Esophagus squamous epithelium (tissue), 5 donors: ENCODE measurements at places on chromosomes 2 and 18. TPM values are rescaled to one million over a fixed set of nuclear protein-coding genes. Genes with fewer than 3 reads are reported as not detected.

FEV gene
- total RNA-seq: 2.1 TPM

STEAP3 gene
- total RNA-seq: 27.4 TPM

GPR35 gene
- 1.1 TPM for total RNA-seq

MOCOS gene
- 4.4 TPM for total RNA-seq

RAB31 gene
- 76.0 TPM for total RNA-seq

IL36G gene
- total RNA-seq: not detected

TUBB8B gene
- total RNA-seq: not detected

TUBA4A gene
- 258 TPM for total RNA-seq

IL1A gene
- total RNA-seq: 3.3 TPM

PIEZO2 gene
- 7.4 TPM for total RNA-seq

GBX2 gene
- total RNA-seq: not detected

WNT10A gene
- total RNA-seq: 19.1 TPM

ASXL2 gene
- 17.5 TPM for total RNA-seq

FBXO15 gene
- 0.32 TPM for total RNA-seq

ACKR3 gene
- total RNA-seq: 29.5 TPM

CIB4 gene
- 0.57 TPM for total RNA-seq

ACVR1 gene
- total RNA-seq: 18.7 TPM

ZNF519 gene
- total RNA-seq: 15.4 TPM

ELOA2 gene
- not detected for total RNA-seq

PARD3B gene
- total RNA-seq: 4.4 TPM

MC2R gene
- total RNA-seq: not detected

RGPD8 gene
- total RNA-seq: 17.7 TPM

DNA sequence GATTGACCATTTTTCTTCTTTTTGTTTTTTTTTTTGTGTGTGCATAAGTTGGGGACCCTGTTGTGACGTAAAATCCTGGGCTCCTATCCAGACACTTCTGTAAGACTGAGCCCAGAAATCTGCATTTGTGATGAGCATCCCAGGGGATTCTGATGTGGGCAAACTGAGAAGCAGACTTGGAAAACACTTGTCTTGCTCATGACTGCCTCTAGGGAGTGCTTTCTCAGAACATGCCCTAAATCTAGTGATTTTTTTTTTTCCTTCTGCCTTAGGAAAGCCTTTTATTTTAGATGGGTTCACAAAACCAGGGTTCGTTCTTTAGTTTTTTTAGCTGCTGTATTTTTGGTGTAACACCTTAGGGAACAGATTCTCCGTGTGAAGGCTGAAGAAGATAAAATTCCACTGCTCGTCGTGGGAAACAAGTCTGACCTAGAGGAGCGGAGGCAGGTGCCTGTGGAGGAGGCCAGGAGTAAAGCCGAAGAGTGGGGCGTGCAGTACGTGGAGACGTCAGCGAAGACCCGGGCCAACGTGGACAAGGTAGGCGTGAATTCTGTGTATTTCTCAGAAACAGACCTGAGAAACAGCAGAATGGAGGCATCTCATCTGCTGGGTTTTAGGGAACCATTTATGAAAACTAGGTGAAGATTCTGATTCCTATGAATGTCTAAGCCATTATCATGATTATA, 36.7 kb downstream of the RALB start:
- DNase-seq: no peak

DNA sequence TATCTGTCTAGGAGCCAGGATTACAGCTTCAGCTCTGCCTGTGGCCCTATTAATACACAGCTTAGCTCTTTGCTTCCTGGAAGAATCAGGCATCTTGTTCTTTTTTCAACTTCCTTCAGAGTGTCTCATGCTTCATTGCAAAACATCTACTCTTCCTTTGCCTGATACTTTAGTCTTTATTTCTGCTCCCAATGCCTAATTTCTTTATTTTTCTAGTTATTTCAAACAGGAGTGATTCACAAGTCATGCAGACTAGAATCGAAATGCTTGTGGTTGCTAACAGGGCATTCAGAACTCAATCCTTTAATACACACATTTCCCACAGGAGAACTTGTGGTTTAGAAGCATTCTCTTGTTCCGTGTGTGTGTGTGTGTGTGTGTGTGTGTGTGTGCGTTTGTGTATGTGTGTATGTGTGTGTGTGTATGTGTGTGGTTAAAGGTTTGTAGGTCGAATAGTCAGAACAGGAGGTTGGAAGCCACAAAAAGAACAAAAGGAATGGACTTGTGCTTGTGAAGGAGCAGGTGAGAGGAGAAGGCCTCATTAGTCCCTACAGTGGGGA, 28.3 kb upstream of the INSIG2 start:
- no peak for DNase-seq

DNA sequence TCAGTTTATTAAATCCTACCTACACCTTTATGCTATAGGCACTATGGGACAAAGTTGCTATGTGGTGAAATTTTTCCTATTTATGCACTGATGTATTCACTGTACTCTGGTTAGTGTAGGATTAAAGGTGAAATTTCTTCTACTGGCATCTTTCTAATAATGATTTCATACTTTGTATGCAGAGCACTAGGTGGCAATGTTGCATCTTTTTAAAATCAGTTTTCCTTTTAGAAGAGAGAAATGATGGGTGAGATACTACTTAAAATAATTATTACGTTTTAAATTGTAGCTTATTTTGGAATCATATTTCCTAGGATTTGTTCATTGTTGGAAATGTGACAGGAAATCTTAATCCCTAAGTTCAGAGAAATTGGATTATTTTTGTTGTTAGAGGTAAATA, 150.9 kb downstream of the CD8B2 start:
- DNase-seq: no peak

GRCh38 chr2:160826496-160826895, 332.9 kb upstream of the RBMS1 start:
- DNase-seq: no peak

GRCh38 chr18:8559612-8560186, 49.5 kb upstream of the RAB12 start:
- DNase-seq: no peak

- no peak for DNase-seq
Measured at GRCh38 chr2:41791523-41791922, 256.3 kb upstream of the PKDCC start.

DNA sequence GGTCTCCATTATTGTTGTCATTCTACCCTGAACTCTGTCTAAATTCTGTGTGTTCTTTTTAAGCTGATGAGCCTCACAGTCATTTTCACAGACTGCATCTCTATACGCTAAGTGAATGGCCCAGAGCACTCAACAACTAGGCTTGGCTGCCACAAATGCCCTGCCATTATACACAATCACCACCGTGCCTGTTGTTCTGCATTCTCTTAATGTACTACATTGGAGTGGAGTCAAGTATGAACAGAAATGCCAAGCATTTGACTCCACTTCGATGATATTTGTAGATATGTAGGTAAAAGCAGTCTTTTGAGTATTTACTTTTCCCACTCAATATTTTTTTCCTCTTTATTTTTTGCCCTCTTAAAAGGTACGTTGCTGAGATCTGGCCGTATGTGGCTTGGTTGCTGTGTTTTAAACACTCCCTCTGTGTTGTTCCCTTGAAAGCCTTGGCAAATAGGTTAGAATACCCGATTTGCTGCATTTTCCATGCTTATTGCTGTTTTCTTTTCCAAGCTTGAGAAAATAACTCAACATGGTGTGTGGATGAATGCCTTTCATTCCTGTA, 36.2 kb upstream of the TMEFF2 start:
- no peak for DNase-seq

DNA sequence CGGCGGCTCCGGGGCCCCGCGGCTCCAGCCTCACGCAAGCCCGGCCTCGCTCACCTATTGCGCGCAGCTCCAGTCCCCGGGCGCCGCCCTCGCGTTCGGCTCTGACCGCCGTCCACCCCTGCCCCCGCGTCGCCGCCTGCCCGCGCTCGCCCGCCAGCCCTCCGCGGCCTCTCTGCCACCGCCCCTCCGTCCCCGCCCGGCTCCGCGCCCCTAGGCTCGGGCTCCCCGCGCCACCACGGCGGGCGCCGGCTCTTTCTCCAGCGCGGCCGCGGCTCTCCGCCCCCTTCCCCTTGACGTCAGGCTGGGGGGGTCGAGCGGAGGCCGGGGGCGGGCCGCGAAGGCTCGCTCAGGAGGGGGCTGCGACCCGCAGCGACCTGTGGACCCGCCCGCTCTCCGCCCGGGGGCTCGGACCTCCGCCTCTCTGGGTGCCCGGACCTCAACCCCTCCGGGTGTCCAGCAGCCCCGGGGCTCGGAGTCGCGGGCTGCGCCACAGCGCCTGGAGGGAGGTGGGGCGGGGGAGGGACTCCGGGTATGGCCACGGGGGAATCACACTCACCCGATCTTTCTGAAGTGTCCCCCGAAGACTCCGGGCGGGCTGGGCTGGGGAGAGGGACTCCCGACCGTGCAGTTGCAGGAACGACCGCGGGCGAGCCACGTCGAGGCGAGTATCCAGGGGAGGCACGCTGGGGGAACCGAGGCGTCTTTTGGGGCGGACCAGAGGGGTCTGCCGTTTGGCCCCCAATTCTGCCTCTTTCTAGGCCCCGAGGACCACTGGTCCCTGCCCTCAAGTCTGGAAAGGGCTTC, at the start of gene SEMA4C:
Gene SEMA4C, minus strand, starts transcription at position 259 of the 804 bp plus-strand sequence. CDS start 2,194 bp downstream, outside the sequence.
- no peak for DNase-seq

GRCh38 chr2:105510761-105511528, 112.1 kb upstream of the FHL2 start:
- DNase-seq: no peak

- no peak for DNase-seq
Measured at GRCh38 chr2:161172901-161173540, 12.8 kb downstream of the TANK start.

DNA sequence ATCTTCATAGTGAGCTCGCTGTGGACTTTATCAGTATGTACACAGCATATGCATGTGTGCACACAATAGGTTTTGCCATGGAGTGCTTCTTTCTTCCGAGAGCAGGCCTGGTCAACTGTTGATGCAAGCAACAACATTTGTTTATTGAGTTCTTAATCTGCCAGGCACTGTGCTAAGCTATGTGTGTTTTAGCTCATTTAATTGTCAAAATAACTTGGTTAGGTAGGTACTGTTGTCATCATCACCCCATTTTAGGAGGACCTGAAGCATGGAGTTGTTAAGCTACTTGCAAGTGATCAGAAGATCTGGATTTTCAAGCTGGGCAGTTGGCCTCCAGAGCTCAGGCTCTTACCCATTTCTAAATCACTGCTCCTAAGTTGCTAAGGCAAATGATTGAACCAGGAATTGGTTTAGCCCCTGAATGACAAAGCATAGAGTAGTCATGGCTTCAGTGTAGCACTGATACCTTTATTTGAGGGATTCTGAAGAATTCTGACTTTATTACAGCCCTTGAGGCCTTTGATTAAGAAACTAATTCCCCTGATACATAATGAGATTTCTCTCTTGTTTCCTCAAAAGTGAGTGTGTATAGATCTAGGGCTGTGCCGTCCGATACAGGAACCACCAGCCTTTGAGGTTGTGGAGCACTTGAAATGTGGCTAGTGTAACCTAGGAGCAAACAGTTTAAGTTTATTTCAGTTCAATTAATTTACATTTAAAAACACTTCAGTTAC, 132.9 kb downstream of the FMNL2 start:
- no peak for DNase-seq

DNA sequence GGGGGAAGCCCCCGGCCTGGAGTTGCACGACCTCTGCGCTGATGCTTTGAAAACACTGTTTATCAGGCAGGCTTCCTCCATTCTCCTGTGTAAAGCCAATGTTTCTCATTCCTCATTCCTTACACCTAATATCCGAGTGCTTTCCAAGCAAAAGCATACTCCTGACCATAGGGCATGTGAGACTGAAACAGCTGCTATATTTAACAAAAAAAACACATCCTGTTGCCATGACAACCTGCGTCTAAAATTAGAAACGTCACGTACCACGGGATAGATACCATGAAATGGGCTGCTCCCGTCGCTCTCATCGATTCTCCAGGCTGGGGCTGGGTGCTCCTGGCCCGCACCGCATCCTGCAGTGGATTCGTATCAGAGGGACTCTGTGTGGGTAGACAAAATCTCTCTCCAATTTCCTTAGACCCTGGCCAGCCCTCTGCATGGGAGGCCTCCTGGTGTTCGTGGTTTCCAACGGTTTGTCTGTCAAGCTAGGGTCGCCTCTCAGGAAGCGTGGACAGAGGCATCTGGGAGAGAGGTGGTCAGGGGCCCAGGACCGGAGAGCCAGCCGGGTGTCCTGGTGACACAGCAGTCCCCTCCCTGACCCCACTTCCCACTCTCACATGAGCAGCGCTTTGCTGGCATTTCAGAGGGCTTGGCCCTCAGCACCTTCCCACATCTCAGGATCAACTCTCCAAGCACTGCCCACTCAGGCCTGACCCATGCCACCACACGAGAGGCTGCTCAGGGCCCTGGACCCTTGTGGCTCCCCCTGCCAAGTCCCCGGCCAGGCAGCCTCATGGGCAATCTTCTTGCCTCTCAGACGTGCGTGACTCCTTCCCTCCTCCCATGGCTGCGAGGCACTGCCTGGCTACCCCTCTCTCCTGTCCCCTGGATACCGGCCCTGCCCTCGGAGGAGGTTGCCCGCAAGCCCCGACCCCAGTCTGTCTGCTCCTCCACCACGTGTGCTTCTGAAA, 268.1 kb downstream of the NDUFA10 start:
- no peak for DNase-seq

- DNase-seq: no peak
Measured at GRCh38 chr2:109637749-109638570, 23.8 kb downstream of the SOWAHC start.

- no peak for DNase-seq
Measured at GRCh38 chr2:54083021-54083420, 32.4 kb upstream of the ACYP2 start.

GRCh38 chr2:68637047-68637446, 6.3 kb upstream of the PROKR1 start:
- no peak for DNase-seq

DNA sequence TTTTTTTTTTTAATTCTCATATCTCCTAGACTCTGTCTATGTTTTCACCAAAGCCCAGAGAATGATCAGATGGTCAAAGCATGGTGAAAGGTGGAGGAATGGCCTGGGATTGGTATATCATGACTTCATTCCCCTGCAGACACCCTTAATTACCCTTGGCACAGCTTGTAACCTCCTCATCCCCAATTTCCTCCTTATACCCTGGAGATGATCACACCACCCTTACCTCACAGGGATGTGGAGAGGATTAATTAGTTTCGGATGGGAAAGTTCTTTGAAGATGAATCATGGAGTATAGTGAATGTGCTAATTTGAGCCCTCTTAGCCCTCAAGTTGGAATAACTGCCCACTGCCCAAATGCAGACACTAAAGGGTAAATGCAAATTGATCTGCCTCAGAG, 138.0 kb upstream of the LYPD6 start:
- DNase-seq: no peak

DNA sequence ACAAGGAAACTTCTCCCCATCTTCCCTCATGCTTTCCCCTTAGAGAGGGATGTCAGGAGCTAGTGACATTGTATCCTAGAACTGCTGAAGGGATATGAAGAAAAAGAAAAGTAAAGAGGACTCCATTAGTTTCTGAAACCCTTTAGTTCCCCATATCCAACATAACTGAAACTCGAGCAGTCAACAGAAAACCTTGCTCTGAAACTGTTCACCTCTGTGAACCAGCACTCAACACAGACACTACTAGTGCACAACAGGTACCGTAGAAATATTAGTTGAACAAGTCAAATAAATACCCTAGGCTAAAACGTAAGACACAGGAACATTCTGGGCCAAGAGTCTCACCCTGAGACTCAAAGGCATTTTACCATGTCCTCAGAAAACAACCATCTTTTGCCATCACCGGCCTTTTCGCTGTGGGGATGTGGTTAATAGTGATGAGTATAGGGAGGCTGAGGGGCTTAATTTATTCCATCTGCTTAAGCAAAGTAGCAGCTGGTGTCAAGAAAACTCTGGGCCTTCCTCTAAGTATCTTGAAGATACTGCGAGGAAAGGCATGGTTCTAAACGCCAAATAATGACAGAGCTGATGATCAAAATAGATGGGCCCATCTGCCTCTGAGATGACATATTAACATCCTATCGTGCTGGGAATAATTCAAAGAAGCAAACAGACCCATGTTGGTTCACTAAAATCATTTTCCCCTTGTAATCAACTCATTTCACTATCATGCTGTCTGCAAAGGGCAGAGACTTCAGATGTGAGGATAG, 156.8 kb downstream of the STK39 start:
- no peak for DNase-seq
